ENCODE measurements at places on chromosomes 2 and 18. TPM values are rescaled to one million over a fixed set of nuclear protein-coding genes. Genes with fewer than 3 reads are reported as not detected.

DNA sequence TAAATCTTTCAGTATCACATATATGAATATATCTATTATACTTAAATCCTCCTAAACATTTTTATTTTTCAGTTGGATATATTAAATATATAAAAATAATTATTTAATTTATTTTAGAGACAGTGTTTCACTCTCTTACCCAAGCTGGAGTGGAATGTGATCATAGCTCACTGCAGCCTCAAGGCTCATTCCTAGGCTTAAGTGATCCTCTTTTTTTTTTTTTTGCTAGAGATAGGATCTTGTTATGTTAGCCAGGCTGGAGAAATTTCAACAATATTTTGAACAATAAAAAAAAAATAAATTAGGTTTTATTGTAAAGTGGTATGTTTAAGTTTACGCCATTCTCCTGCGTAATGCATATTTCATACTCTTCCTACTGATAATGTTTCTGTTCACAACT lies 4.2 kb downstream of the SPAST start:
- H3K4me3 ChIP-seq: no peak overlapping the region
- no peaks in the 10 kb centered on the region for H3K36me3 ChIP-seq
- no peak overlapping the region for H3K27ac ChIP-seq
- DNase-seq: no peak

NCKAP1 gene
- 8.7 TPM for total RNA-seq

ABCG5 gene
- not detected for total RNA-seq

VWA3B gene
- total RNA-seq: not detected
